Left ventricle myocardium superior (tissue), 1 donor: ENCODE measurements at places on chromosomes 3 and 15. TPM values are rescaled to one million over a fixed set of nuclear protein-coding genes. Genes with fewer than 3 reads are reported as not detected.

The AHSG gene
- not detected for total RNA-seq

GRCh38 chr3:195113048-195113447 is 157.9 kb downstream of the XXYLT1 start:
- DNase-seq = no peak

- DNase-seq = no peak
Observed at GRCh38 chr3:45191924-45192417, 34.1 kb downstream of the TMEM158 start.

DNA sequence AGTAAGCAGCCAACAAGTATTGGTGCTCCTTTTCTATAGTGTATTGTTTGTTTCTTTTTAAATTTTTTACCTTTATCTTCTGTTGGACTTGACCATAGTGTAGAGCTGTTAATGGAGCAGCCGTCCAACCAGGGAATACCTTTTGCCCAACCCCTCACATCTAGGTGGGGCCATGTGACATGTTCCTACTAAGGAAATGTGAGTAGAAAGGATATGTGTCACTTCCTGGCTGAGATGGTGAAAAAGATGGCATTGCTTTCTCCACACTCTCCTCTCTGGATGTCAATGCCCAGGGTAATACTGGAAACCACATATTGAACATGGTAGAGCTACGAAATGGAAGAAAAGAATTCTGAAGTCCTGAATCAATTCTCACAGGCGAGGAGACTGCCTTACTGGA is 218.8 kb downstream of the TBL1XR1 start:
- no peak for DNase-seq
